ENCODE measurements at places on chromosomes 16 and 17.

GRCh38 chr17:67279115-67279514 is 34.1 kb upstream of the HELZ start:
- DNase-seq, result no peak

- DNase-seq, result no peak
These were observed 17.3 kb downstream of the CHD9NB start for GRCh38 chr16:53035176-53035942.

- no peak for DNase-seq
These were observed 17.5 kb downstream of the B9D1 start for GRCh38 chr17:19345067-19345460.

DNA sequence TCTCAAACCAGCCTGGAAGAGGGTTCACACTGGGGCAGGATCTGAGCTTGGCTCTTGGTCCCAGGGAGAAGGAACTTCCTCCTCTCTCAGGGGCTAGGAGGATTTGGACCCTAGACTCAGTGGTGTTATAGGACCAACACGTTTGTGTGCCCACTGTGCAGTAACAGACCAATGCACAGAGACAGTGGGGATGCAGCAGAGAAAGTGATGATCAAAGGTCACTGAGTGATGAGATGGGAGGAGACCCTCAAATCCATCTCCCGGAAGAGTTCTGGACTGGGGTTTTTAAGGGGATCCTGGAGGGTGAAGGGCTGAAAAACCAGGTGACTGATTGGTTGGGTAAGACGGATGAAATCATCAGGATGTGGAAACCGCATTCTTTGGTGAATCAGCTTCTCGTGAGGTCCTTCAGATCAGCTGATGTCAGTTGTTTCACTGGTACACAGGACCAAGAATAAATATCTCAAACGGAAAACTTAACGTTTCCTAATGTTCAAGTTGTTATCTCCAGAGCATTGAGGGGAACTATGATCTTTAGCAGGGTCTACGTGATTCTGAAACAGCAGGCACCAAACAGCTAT is 3.3 kb upstream of the VAC14 start:
- no peak for DNase-seq

- DNase-seq, result no peak
These were observed 758.5 kb upstream of the CDH8 start for GRCh38 chr16:62794724-62795123.

DNA sequence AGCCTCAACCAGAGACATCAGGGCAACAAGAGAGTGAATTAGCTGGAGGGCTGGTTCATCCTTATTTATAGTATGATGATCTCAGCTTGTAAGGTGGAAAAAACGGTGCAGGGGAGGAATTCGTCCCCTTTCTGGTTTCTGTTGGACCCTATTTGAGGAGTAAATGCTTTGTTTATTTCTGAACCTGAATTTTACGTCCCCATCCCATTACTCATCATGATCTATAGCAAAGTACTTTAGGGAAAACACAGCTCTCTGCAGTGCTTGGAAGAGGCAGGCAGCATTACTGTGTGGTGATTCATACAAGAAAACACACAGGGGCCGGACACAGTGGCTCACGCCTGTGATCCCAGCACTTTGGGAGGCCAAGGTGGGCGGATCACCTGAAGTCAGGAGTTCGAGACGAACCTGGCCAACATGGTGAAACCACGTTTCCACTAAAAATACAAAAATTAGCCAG is 8.0 kb upstream of the VAT1L start:
- DNase-seq, result no peak

GRCh38 chr16:23863511-23864422 is 28.0 kb downstream of the PRKCB start:
- peak; percentile 60 for DNase-seq

DNA sequence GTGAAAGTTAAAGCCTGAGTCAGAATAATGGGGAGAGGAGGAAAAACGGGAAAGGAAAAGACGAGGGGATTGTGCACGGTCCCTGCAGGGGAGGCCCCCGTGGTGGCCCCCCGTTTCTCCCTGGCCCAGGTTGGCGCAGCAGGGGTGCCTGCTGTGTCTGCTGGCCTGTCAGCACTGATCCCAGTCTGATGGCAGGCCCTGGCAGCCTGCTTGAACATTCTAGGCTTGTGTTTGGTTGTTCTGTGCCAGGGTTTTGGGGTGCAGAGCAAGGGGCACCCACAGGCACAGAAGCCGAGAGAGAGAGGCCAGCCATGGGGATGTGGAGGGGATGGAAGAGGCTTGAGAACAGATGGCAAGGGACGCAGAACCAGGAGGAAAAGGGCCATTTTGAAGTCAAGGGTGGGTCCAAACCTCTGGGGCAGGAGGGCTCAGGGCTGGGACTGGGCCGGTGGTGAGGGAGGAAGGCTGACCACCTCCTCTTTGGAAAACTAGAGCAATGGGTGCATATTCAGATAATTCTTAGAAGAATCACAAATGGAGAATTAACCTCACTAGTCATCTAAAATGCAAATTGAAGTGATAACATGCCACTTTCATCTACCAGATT is 35.9 kb downstream of the TBX4 start:
- no peak for DNase-seq

DNA sequence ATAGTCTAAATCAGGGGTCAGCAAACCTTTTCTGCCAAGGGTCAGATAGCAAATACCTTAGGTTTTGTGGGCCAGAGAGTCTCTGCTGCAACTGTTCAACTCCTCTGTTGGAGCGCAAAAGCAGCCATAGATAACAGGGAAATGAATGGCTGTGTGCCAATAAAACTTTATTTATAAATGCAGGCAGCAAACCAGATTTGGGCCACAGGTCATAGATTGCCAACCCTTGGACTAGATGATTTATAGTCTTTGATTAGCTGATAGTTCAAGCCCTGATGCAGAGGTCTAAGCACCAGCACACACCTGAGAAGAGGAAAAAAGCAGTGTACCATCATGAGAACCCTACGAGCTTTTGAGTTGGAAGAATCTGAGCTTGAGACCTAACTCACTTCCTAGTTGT is 86.0 kb upstream of the DYNLRB2 start:
- DNase-seq, result no peak

DNA sequence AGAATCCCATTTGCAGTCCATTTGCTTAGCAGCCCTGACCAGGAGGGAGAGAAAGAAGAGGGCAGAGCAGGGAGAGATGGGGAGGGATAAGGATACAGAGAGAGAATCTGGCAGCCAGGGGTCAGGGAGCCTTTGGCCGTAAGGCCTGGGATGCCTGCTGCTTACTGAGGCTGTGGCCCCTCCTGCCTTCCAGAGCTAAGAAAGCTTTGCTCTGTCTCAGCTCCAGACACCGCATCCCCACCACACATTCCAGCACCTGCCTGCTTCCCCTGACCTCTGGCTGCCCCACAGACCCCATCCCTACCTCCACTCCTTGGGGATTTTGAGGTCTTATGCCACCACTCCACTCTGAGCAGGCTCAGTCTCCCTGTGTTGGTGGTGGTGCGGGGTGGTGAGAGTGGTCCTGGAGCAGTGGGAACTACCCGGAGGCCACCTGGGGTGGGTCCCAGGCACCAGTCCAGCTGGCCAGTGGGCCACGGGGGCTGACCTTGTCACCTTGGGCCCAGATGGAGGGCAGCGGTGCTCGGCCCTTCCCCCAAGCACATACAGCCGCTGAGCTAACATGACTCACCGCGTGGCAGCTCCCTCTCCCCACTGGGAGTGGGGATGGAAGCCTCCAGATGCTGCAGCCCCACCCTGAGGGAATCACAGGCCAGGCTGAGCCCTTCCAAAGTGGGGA is 58.3 kb downstream of the RAI1 start:
- DNase-seq, result no peak

DNA sequence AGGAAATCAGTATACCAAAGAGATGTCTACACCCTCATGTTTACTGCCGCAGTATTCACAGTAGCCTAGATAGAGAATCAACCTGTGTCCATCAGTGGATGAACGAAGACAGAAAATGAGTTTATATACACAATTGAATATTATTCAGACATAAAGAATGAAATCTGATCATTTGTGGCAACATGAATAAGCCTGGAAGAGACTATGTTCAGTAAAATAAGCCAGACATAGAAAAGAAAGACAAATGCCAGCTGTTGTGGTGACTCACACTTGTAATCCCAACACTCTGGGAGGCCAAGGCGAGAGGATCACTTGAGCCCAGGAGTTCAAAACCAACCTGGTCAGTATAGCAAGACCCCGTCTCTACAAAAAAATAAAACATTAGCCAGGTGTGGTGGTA is 16.1 kb downstream of the NUDT16L1 start:
- no peak for DNase-seq

- DNase-seq, result no peak
These were observed 142.5 kb upstream of the HS3ST2 start for GRCh38 chr16:22671301-22672076.

GRCh38 chr17:8338753-8339140 is 893 bp upstream of the ODF4 start:
- no peak for DNase-seq

- DNase-seq, result no peak
These were observed 4.7 kb upstream of the IRF8 start for GRCh38 chr16:85894266-85894665.

DNA sequence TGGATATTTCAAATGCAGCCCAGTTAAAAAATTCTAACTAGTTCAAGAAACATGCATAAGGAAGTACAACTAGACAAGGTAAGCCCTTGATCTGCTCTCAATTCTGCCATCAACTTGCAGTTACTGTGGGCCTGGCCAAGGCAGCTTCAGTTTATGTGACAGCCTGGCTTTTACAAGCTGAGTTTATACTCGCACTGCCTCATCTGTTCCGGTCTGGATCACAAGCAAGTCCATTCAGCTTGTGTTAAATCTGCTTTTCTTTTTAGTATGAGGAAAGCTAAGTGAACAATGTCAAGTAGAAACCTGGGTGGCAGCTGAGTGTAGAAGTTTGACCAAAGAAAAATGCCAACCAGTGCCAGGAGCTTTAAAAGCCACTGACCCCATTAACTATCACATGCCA is 76.6 kb upstream of the CORO6 start:
- DNase-seq, result no peak
